HCT116 (cell line): ENCODE measurements at places on chromosomes 12 and 14.
A peak's percentile ranks its signal among the peaks of the same experiment; 100 is the strongest.

GRCh38 chr12:1375323-1375722 lies 219.1 kb downstream of the FBXL14 start:
- DNase-seq: no peak

- DNase-seq: no peak
Measured at GRCh38 chr12:63980211-63980610, 135.7 kb downstream of the SRGAP1 start.

DNA sequence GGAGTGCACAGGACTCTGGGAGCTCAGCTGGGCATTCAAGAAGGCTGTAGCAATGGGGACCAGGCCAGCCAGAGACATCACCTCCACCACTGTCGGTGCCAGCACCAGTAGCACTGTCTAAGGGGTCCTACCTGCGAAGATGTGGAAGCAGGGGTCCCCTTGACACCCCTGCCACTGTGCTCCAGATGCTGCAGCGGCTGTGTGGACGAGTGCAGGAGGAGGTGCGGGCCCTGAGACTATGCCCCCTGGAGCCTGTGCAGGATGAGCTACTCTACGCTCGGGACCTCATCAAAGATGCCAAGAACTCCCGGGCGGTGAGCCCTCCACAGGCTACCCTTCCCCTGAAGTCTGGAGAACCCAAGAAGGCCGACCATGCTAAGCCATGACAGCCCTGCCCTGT lies 8.6 kb downstream of the CARMIL3 start:
- no peak for DNase-seq

GRCh38 chr14:89060191-89060590 lies 235.7 kb downstream of the TTC8 start:
- no peak for DNase-seq

DNA sequence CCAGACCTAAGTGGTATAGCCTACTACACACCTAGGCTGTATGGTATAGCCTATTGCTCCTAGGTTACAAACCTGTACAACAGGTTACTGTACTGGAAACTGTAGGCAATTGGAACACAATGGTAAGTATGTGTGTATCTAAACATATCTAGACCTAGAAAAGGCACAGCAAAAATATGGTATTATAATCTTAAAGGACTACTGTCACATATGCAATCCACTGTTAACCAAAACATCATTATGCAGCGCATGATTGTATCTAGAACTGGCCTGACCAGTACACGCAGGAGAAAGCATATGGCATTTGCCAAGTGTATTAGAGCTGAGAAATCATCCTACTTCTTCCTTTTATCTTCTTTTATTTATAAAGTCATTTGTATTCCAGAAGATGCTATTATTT lies 75.5 kb downstream of the SLC8A3 start:
- no peak for DNase-seq

GRCh38 chr14:71758229-71758951 lies 173.8 kb upstream of the RGS6 start:
- no peak for DNase-seq

DNA sequence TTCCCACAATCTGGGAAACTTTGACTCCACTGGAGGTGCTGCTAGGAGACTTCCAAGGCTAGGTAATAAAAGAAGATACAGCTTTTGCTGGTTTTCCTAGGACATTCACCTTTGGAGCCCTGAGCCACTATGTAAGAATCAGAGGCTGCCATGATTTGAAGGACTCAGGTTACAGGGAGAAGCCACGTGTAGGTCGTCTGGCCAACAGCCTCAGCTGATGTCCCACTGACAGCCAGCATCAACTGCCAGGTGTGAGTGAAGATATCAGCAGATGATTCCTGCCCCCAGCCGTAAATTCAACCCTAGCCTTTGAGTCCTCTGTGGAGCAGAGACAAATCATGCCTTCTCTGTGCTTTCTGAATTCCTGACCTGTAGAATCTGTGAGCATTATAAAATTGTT lies 27.0 kb downstream of the SMOC1 start:
- DNase-seq: no peak

DNA sequence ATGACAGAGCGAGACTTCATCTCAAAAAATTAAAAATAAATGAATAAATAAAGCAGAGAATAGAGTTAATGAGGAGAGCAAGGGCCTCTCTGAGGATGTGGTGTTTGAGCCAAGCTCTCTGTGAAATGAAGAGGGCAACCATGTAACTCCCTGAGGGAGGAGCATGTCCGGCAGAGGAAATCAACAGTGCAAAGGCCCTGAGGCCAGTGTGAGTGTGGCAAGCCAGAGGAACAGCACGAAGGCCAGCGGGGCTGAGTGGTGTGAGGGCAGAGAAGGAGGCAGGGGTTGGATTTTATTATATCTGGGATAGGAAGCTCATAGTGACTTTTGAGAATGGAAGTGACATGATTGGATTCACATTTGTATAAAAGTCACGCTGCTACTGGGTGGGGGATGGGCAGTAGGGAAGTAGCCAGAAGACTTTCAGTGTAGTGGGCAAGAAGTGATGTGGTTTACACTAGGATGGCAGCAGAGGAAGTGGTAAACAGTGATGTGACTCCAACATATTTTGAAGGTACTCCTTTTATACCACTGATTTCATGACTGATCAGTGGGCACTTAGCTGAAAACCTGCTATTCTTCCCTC lies 10.3 kb upstream of the LRP1-AS start:
- DNase-seq: no peak

GRCh38 chr14:70916799-70917198 lies 9.5 kb downstream of the PCNX1 start:
- DNase-seq: no peak

GRCh38 chr14:60328583-60328982 lies 79.6 kb downstream of the PPM1A start:
- no peak for DNase-seq

DNA sequence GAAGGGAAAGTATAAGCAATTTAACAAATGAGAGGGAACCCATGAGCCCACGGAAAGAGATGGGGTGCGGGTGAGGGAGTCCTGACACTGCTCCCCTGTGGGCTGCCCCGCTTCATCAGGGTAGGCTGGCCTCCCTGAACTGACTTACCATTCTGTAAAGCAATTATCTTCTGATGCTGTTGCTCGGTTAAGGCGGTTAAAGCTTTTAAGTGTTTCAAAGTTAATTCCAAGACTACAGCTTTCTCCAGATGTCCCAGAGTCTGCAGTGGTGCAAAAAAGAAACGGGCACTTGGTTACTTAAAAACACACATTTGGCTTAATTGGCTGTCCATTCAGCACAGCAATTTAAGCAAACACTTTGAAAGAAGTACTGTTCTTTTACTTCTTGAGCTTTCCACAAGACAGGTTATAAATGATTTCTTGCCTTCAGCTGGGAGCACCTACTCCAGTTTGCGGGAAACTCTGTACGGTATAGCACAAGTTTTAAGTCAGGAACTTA lies 1.3 kb downstream of the BHLHE41 start:
- DNase-seq: no peak

GRCh38 chr14:106549064-106549463 lies 1022.7 kb downstream of the TMEM121 start:
- DNase-seq: no peak

GRCh38 chr12:48017496-48017895 lies 13.2 kb upstream of the COL2A1 start:
- no peak for DNase-seq

- no peak for DNase-seq
Measured at GRCh38 chr12:103944964-103945363, 14.8 kb downstream of the HSP90B1 start.

- no peak for DNase-seq
Measured at GRCh38 chr12:51813931-51814310, 34.6 kb downstream of the FIGNL2 start.

- no peak for DNase-seq
Measured at GRCh38 chr14:92886337-92886736, 36.6 kb upstream of the CHGA start.

GRCh38 chr12:76713986-76714385 lies 49.9 kb upstream of the ZDHHC17 start:
- no peak for DNase-seq

DNA sequence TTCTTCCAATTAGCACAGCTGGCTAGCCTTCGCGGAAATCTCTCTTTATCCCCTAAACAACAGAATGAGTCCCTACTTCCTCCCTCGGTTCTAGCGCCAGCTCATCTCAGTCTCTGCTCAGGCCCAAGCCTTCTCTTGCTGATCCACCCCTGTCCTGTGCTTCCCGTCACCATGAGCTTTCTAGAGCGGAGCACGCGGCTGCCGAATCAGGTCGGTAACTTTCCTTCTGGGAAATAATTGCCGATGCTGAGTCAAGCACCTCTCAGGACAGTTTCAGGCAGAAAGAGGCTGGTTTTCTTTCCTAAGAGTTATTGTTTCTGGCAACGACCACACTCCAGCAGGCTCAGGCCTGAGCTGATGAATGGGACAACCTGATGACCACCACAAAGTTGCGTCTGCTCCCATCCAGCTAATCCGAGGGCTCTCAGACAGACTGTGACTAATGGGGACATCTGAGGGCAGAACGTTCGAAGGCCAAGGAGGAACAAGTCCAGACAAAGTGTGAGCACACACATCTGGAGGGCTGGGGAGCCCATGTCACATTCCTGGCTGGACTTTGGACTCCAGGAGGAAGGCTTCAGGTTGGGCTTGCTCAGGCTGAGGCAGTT lies 13.6 kb upstream of the GPR68 start:
- no peak for DNase-seq

DNA sequence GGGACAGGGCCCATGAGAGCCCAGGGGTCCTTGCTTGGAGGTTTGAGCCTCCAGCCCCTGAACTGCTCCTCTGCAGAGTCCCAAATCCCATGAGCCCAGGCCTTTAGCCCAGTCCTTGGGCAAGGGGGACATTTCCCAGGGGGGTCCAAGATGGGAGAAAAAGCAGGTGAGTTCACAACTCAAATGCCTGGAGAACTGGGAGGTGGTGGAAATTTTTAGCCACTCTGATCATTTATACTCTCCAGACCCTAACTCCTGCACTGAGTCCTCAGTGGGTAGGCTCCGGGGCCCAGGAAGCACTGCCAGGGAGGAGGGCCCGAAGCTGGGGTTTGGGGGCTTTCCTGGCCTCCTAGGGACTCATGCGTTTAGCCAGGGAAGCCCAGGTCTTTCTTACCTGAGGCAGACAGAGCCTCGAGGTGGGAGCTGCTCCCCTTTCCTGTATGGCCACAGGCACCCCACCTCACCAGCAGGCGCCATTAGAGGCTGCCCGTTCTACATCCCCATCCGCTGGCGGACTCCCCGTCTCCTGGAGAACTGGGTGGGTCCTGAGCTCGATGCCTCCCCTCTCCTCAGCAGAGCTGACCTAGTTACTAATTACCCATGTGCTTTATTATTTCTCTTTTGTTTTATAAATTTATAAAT lies 998 bp downstream of the HNF1A start:
- DNase-seq: no peak

GRCh38 chr14:104658325-104658712 lies 31.1 kb upstream of the INF2 start:
- no peak for DNase-seq

DNA sequence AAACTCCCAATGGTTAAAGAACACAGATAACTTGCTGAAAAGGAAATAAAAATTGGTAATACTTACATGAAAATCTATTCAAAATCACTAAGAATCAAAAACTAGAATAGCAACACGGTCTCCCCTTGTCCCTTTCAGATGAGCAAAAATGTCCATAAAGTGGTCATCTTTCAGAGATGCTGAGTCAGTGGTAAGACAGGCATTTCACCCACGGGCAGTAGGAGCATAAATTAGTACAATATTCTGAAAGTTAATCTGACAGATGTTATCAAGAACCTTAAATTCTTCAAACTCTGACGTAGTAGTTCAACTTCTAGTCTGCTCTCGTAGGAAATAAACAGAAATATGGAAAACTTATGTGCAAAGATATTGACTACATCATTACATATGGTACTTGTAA lies 33.1 kb upstream of the GNPNAT1 start:
- no peak for DNase-seq

DNA sequence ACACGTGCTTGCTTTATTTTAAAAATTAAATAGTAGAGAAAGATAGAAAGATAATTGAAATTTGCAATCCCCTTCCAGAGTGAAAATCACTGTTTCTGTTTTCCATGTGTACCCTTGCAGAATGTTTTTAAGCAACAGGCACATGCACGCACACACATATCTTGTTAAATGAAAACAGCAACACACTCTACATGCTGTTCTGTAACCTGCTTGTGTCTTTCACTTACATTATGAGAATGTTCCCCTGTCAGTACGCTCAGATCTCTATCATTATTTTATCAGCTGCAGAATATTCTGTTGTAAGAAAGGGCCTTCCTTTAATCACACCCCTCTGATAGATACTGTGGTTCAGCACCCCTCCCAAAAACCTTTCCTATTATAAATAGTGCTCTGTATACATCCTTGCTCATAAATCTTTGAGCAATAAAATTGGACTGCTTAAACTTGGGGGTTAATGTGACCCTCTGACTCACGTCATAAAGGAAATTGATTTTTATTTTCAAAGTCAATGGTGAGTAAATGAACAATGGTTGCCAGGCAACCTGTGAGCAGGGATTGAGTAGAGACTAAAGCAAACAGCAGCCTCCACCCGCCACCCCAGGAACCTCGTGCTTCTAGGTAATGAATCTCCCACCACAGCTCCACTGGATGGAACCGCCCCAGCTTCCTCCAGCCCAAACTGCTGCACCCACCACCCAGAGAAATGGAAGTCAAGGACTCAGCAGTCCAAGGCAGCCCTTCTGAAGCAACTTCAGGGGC lies 31.9 kb upstream of the CHGA start:
- no peak for DNase-seq

GRCh38 chr14:90456551-90456950 lies 59.7 kb downstream of the CALM1 start:
- DNase-seq: no peak

DNA sequence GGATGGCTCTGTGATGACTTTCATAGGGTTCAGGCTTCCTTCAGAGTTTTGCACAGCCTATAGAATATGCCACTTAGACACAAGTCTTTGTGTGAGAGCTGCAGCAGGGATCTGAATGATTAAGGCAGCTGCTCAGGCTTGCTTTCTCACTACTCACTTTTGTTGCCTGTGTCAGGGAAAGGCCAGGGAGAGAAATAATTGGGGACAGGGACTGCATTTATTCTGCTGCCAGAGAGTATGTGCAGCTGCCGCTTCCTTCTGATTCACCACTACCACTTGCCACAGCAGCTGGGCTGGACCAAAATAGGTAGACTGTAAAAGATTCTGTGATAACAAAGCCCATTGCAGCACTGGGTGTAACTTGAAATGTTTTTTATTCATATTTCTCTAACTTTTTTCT lies 49.7 kb downstream of the TRMT5 start:
- no peak for DNase-seq

DNA sequence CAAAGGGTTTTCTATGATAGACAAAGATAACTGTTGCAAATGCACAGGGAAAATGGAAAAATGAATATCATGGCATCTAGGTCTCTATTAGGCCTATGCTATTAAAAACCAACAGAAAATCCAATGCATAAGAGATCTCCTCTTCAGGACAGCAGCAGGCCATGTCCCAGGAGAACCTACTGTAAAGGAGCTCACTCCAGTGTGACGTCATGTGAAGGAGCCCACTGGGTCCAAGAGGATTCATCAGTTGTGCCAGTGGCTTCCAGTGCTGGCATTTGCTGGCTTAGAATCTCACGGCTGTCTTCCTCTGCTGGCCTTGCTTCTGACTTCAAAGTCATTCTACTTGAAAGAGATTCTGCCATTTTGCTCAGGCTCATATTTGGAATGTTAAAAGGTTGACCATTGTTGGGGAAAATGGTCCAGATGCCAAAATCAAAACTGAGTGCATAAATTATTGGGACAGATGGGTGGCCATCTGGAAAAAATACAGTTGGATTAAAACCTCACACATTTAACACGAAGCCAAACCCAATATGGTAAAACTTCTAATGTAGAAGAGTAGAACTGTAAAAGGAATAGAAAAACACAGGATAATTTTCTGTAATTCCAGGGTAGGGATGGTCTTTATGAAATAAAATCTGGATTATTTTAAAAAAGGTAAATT lies 75.4 kb upstream of the ARID2 start:
- no peak for DNase-seq

GRCh38 chr12:61538951-61539350 lies 721.3 kb upstream of the USP15 start:
- peak; percentile 26 for DNase-seq
